ENCODE measurements at places on chromosomes 11 and 22.
A peak's percentile ranks its signal among the peaks of the same experiment; 100 is the strongest.

DNA sequence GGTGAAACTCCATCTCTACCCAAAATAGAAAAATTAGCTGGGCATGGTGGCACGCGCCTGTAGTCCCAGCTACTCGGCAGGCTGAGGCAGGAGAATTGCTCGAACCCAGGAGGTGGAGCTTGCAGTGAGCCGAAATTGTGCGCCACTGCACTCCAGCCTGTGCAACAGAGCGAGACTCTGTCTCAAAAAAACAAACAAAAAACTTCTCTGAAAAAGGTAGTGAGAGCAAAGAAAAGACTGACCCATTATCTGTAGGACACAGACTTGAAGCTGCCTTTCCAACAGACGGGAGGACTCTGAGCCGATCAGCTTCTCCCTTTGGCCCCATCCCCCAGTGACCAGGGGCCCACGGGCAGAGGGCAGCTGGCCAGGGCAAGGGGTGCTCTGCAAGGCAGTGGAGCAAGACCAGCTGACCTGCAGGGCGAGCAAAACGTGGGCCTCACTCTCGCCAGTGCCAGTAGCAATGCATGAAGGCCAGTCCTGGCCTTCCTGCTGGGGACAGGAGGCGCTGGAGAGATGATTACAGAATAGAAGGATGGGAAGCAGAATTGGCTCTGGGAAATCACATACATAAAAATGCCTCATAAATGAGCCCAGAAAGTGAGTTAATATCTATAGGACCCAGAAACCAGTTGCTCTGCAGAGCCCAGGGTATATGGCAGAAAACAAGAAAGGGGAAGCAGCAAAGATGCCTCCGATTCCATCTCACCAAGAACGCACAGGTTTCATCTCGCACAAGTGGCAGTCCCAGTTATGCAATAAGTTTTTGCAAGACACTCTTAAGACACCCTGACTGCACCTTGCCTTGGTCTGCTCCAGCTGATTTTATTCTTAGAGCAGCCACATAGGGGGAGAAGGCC is 2.8 kb downstream of the EHD1 start:
- no peak for DNase-seq

- DNase-seq = no peak
Measured at GRCh38 chr22:43967069-43967468, 11.8 kb downstream of the SAMM50 start.

GRCh38 chr11:125441648-125442410 is 54.2 kb downstream of the FEZ1 start:
- DNase-seq = no peak

DNA sequence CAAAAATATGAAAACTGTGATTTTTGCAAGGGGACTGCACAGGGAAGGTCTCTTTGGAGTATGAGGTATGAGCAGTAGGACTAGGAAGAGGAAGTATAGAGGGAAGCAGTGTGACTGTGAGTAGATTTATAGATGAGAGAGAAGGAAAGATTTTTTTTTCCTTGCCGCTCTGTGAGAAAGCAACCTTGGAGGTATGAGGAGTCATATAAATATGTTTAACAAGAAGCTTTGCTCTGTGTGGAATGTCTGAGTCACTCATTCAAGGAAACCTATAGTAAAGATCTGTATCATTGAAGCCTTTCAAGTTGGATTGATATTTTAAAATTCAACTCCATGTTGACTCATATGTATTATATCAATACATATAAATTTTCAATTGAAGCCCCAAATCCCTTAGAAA is 26.2 kb downstream of the DNHD1 start:
- DNase-seq = peak; percentile 30

GRCh38 chr11:87059596-87060390 is 22.1 kb downstream of the TMEM135 start:
- DNase-seq = no peak

DNA sequence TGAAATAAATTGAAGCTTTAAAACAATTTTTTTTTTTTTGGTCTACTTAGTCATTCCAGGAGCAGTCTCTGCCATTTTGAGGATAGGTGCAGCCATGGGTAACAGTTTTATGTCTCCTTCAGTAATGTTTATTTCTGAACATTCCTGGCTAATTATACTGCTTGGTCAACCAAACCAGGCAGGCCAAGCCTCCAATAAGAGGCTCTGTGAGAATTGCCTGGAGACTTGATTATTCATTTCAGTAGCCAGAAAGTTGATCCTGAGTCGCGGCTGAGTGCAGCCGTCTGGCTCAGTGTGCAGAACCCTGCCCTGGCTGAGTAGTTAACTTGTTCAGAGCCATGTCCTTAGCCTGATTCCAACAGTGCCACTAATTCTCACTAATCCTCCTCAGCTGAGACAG is 364.0 kb upstream of the FAT3 start:
- DNase-seq = no peak

GRCh38 chr11:64568584-64569140 is 22.4 kb upstream of the SLC22A12 start:
- DNase-seq = no peak

DNA sequence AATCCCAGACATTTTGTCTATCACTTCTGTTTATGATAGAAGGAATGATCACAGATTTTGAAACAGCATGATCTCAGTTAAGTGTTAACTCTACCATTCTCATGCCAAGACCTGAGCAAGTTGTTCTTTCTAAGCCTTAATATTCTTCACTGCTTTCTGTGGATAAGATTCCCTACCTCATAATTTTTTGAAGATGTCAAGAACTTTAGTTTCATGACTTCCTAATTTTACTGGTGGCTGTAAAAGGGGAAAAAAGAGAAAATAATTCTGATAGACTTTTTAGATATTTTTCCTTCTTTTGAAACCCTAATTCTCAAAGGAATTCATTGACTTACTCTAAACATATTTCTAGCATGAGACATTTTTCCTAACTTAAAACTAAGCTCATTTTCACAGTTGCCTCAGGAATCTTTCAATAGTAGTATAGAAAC is 520.0 kb upstream of the LUZP2 start:
- no peak for DNase-seq

DNA sequence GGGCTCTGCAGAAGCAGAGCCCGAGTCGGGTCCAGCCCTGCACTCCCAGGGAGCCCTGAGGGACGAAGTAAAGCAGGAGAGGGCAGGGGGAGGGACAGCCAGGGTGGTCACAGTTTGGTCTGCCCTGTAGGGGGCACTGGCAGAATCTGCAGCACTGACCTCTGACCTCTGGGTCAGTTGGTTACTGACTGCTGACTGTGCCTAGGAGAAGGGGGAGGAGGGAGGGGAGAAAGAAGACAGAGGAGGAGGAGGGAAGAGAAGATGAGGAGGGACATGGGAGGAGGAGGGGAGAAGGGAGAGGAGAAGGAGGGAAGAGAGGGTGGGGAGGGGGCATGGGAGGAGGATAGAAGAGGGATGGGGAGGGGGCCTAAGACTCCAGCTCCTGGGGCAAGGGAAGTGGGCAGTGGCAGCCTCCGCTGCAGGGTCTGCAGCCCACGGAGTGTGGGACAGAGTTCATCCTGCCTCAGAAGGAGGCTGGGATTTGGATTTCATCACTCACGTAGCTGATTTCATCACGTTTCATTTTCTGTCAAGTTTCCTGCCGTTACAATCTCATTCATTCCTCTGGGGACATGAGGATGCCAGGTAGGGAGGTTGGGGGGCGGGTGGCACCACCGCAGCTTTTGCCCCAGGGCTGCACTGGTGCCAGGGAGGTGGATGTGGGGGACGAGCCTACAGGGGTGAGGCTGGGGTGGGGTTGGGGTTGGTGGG is 55.2 kb downstream of the FLRT1 start:
- no peak for DNase-seq

- no peak for DNase-seq
Measured at GRCh38 chr11:107293677-107294344, 163.8 kb downstream of the CWF19L2 start.

DNA sequence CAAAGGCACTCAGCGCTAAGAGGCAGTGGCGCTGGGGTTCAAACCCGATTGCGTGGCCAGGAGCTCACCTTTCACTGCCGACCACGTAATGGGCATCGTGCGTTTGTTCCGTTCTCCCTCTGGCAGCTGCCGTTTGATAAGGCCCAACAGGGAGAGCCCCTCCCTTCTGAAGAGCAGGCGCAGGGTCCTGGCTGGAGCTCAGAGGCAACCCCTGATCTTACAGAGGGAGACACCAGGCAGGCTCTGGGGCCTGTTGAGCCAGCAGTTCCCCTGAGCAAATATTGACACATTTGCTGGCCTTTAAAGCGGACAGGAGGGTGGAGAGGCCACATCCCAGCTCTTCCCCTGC is 11.7 kb upstream of the C1QTNF6 start:
- no peak for DNase-seq

DNA sequence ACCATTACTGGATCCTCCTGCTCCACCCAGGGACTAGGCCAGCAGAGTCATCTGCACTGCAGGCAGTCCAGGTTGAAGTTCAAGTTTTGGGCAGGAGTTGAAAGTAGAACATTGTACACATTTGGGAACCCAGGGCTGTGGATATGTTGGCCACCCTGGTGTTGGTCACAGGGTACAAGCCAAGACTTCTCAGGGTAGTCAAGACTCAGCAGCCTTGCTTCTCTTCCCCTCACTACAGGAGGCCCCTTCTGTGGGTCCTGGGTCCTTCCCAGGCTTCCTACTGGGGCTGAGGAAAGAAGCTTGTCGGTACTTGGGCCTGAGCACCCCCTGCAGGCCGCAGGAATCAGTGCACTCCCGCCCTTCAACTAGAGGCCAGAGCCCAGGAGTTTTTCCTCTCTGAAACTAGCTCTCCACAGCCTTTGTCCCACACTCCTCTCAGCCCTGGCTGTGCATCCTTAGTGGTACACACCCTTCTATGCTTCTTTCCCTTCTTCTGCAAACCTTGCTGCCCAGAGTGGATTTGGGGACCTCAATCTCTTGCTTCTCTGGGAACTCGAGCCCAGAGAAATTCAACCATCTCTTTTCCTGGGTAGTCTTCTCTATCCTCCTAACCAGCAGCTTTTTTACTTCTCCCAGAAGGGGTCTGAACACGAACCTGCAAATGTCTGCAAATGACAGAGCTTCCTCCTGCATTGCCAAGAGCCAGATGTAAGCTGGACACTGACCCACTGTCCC is 2.6 kb upstream of the HPX start:
- DNase-seq = peak; percentile 48

GRCh38 chr11:86801364-86801763 is 1.0 kb downstream of the PRSS23 start:
- DNase-seq = no peak

DNA sequence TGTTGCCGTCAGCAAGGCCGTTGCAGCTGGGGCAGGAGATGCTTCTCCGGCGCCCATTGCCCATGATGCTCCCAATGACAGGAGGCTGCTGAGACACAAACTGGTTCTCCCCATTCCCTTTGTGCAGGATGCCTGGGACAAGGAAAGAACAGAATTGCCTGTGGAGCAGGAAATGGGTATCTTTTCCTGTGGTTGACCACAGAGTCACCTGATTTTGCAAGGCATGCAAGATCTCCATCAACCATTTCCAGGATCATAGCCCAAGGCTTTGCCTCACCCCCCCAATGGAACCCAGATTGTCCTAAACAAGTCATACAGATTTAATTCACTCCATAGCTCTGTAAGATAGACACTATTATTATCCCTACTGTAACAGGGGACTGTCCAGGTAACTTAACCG is 148.1 kb upstream of the NARS2 start:
- DNase-seq = no peak

DNA sequence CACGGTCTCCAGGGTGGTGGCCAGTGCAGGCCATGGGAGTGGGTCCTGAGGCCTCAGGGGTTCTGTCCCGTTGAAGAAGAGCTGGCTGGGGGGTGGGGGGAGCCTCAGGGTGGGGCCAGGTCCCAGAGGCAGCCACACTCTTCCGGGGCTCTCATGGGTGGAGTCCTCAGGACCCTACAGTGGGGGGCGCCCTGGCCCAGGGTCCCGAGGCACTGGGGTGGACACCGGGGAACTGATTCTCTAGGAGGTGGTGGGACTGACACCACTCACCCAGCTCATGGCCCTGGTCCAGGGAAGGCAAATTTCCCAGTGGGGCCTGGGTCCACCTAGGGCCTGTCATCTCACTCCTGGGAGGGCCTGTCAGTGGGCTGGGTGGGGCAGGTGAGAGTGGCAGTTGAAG is 12.8 kb downstream of the GGT5 start:
- DNase-seq = no peak

- no peak for DNase-seq
Measured at GRCh38 chr11:132504501-132505041, 1027.7 kb downstream of the OPCML start.

GRCh38 chr22:29756341-29756740 is 10.5 kb downstream of the ZMAT5 start:
- no peak for DNase-seq

DNA sequence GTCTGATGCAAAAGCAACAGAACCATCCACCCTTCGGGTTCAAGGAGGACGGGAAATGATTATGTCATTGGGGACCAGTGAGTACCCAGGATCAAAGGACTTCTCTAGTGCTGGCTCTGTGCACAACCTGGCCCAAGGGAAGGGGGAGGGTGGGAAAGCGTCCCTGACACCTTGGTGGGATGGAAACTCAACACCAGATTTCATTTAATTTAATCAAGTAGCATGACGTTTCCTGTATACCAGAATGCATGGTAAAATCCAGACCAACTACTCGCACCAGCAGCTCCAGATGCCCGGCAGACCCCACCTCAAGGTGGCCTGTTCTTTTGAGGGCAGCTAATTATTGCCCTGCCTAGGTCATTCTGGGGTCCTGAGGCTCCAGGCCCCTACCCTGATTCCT is 385.1 kb downstream of the CADM1 start:
- DNase-seq = no peak

- peak; percentile 47 for DNase-seq
Measured at GRCh38 chr11:10208131-10208575, 85.9 kb downstream of the SBF2 start.

DNA sequence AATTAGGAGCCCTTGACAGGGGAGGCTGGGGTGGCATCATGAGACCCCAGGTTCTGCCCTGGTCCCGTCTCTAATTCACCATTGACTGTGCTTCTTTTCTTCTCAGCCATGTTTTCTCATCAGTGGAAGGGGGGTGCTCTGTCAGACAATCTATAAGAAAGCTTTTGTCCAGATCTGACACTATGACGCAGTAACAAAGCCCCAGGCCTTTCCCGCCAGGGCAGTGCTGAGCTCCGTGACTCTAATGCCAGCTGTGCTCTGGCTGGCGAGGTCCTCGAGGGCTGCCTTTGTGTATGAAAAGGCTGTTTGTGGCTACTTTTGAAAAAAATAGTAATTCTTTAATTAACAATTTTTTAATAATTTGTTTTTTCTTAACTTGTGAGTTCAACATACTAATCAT is 3.2 kb downstream of the CD6 start:
- DNase-seq = no peak

GRCh38 chr11:7252683-7253213 is 1.0 kb downstream of the SYT9 start:
- no peak for DNase-seq

GRCh38 chr22:22076361-22076760 is 93.8 kb upstream of the TOP3B start:
- no peak for DNase-seq

DNA sequence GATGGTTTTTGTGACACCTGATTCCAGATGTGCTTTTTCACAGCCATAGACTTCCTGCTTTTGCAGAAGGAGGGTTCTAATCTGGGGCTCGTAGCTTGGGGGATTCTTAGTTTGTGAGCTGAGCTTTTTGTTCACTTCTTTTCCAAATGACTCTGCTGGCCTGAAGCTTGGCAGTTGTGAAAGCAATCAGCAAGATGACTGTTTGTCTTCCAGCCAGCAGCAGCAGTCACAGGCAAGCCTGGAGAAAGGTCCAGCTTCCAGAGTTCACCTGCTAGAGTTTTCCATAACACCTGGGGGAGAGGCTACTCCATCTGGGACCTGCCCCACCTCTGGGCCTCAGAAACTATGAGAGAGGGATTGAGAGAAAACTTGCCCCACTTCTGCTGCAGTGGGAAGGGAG is 4.1 kb downstream of the MARK2 start:
- DNase-seq = no peak

Measured in ACHN (cell line).